Immature natural killer cell (primary cell): ENCODE measurements at places on chromosomes 16 and 17. TPM values are rescaled to one million over a fixed set of nuclear protein-coding genes. Genes with fewer than 3 reads are reported as not detected.

- DNase-seq = no peak
These were observed 6.7 kb upstream of the AXIN1 start for GRCh38 chr16:359067-359763.

GRCh38 chr16:1561266-1561665 lies 27.8 kb downstream of the TMEM204 start:
- DNase-seq = no peak

- DNase-seq = no peak
These were observed 18.4 kb downstream of the CYB5D2 start for GRCh38 chr17:4161192-4161966.

- DNase-seq = no peak
These were observed 547 bp downstream of the RAB26 start for GRCh38 chr16:2148714-2149629.

DNA sequence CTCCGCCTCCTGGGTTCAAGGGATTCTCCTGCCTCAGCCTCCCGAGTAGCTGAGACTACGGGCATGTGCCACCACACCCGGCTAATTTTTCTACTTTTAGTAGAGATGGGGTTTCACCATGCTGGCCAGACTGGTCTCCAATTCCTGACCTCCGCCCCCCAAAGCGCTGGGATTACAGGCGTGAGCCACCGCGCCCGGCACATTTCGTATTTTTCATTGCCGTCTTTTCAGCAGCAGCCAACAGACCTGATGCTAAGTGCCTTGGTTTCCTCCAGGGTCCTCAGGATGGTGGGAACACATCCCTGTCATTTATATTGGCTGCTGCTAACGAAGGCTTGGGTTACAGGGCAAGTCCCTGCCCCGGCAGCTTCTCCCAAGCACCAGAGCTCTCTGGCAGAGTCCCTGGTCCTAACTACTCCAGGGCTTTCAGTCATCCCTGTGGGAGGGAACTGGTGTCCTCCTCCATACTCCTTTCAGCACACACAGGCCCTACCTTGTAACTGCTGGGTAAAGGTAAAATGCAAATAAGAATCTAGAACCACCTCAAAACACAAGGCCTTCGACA lies 1.5 kb upstream of the RNF157 start:
- no peak for DNase-seq

- no peak for DNase-seq
These were observed 115.7 kb upstream of the IRX3 start for GRCh38 chr16:54402270-54402669.

- no peak for DNase-seq
These were observed 80.7 kb downstream of the CDK5R1 start for GRCh38 chr17:32567511-32567910.

DNA sequence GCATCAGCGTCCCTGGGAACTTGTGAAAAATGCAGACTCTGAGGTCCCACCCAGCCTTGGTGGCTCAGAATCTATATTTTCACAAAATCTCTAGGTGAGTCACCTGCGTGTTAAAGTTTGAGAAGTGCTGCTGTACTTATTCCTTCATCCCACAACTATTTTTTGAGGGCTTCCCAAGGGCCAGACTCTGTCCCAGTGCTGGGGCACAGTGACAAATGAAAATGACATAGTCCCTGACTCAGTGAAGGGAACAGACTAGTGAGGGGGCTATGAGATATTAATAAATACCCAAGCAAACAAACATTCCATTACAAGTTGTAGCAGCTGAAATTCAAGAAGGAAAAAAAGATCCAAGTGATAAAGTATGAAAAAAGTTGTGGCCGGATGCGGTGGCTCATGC lies 9.9 kb upstream of the EMP2 start:
- no peak for DNase-seq

- no peak for DNase-seq
These were observed 45.0 kb downstream of the CDH13 start for GRCh38 chr16:82671741-82672140.

DNA sequence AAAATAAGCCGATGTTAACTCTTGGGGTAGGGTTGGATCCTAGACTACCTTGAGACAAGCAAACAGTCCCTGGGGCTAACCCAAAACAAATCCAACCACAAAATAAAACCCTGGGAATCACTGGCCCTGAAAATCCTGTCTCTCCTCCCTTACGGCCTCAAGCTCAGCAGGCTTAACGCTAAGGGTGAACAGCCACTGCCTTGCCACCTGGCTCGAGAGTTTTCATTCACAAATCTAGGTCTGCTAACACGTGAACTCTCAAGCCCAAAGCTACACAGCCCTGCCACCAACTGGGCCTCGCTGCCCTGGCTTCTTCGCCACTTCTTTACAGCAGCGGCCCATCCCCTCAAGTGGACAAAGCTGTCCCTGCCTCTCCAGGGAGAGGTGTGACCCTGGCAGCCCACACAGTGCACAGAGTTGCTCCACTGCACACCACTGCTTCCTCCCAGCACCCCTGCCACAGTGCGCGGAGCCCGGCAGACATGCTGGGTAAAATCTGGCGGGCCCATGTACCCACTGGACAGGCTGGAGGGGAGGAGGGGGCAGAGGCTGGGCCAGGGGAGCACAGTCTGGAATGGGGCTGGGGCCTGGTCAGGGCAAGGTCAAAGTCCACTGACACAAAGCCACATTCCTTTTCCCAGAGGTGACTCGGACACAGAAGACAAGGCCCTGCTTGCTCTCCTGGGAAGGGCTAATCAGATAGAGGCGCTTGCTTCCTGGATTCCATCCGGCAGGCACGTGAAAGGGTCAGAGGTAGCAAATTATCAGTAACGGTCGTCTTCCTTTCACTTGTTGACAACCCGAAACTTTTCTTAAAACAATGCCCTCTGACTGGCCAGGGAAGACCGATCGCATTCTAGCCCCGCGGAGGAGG lies 996 bp downstream of the PCYT2 start:
- no peak for DNase-seq

- DNase-seq = no peak
These were observed at the start of gene ITPRIPL2 for GRCh38 chr16:19113577-19114358. Gene ITPRIPL2, plus strand, starts transcription at chr16:19113964. Its CDS starts 498 bp downstream, at chr16:19114462.

DNA sequence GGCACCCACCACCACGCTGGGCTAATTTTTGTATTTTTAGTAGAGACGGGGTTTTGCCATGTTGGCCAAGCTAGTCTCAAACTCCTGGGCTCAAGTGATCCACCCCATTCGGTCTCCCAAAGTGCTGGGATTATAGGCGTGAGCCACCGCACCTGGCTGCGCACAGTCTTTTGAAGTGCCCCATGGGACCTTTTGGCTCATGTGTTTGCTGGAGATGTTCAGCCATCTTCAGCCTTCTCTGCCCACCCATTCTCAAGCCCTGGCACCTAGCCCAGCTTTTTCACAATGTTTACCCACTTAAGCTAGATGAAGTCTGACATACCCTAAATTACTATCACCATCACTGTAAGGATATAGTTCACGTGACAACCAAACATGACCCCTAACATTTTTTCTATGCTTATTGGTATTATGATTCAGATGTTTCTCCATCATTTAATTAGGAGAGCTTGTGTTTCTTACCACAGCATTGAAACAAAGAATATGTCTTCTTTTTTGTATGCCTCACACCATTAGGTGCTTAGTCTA lies 32.3 kb downstream of the PECAM1 start:
- no peak for DNase-seq

DNA sequence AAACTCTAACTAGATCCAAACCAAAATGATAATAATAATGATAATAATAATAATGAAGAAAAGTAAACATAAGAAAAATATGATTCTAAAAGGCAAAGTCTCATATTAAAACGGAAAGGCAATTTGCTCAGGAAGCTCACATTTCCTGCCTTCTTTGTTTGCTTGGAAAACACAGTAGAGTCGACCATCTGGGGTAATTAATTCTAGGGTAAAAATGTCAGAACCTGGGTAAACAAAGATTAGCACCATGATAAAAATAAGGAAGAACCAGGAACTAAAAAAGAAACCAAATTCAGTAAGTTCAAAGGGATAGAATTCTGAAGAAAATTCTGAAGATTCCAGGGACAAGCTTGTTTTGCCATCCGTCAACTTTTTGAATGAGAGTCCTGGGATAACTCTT lies 16.2 kb downstream of the KRABD2 start:
- DNase-seq = no peak

Gene CEP20
- 41.9 TPM for polyA plus RNA-seq

Gene CTRB1
- not detected for polyA plus RNA-seq

Gene ZNF423
- polyA plus RNA-seq = not detected

Gene TMEM114
- polyA plus RNA-seq = not detected
